Frontal cortex (tissue), 4 donors: ENCODE measurements at places on chromosomes 4 and X. TPM values are rescaled to one million over a fixed set of nuclear protein-coding genes. Genes with fewer than 3 reads are reported as not detected.

SORBS2 gene
- total RNA-seq, result 46.9 TPM

SSX4B gene
- total RNA-seq, result not detected

PNMA6F gene
- 0.82 TPM for total RNA-seq

TMPRSS11F gene
- not detected for total RNA-seq

TRIM75 gene
- total RNA-seq, result not detected

NAP1L3 gene
- total RNA-seq, result 136 TPM

FOXO4 gene
- total RNA-seq, result 3.7 TPM

PPP2R2C gene
- 46.9 TPM for total RNA-seq

C4orf51 gene
- total RNA-seq, result not detected

LGI2 gene
- 2.0 TPM for total RNA-seq

LNX1 gene
- 67.7 TPM for total RNA-seq

MAOB gene
- total RNA-seq, result 4.9 TPM

BMX gene
- 0.41 TPM for total RNA-seq

STATH gene
- not detected for total RNA-seq

CXCL9 gene
- total RNA-seq, result not detected

FDCSP gene
- total RNA-seq, result not detected

MMRN1 gene
- total RNA-seq, result 2.4 TPM

FMR1 gene
- total RNA-seq, result 73.0 TPM

MXRA5 gene
- total RNA-seq, result 0.82 TPM

TXK gene
- 0.41 TPM for total RNA-seq

RAI2 gene
- total RNA-seq, result 2.9 TPM

L1CAM gene
- 101 TPM for total RNA-seq

TSPAN7 gene
- total RNA-seq, result 60.7 TPM

HS3ST1 gene
- 6.9 TPM for total RNA-seq

FHDC1 gene
- 5.7 TPM for total RNA-seq

LRAT gene
- 0.41 TPM for total RNA-seq

PSAPL1 gene
- total RNA-seq, result not detected

CHRDL1 gene
- total RNA-seq, result 23.2 TPM

F8A2 gene
- not detected for total RNA-seq

STX18 gene
- total RNA-seq, result 17.9 TPM

PCDH11X gene
- 108 TPM for total RNA-seq

BCLAF3 gene
- 39.1 TPM for total RNA-seq

CD38 gene
- total RNA-seq, result 1.6 TPM

SERTM2 gene
- under 0.01 TPM for total RNA-seq

GPC4 gene
- total RNA-seq, result 1.2 TPM

CXCL3 gene
- 0.41 TPM for total RNA-seq

SYN1 gene
- total RNA-seq, result 14.7 TPM

CSN1S1 gene
- total RNA-seq, result 0.41 TPM

CFAP99 gene
- not detected for total RNA-seq

GNRHR gene
- total RNA-seq, result not detected

CNGA2 gene
- total RNA-seq, result not detected

TCEAL7 gene
- total RNA-seq, result 107 TPM

S100P gene
- total RNA-seq, result 0.41 TPM

XAGE1B gene
- total RNA-seq, result not detected

PABPC1L2B gene
- not detected for total RNA-seq
